ENCODE measurements at places on chromosomes 1 and 21.
A peak's percentile ranks its signal among the peaks of the same experiment; 100 is the strongest.

DNA sequence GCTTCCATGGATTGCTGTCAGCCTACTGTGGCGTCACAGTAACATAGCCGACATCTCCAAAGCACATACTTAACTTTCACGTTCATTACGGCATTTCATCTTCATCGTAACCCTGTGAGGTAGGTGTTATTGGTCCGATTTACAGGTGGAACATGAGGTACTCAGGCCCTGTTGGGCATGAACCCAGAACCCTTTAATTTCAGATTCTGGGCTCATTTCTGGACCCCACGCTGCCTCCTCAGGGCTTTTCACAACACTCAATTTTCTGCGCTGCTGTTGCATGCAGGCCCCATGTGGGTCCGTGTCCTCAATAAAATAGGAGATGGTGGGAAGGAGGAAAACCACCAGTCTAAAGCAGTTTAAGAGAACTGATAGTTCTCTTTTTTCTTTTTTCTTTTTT, 39.6 kb downstream of the UBE2T start:
- DNase-seq: no peak

GRCh38 chr1:35768350-35769187, 1.2 kb downstream of the CLSPN start:
- DNase-seq: peak; percentile 57

GRCh38 chr1:31792116-31792515, 23.7 kb downstream of the SPOCD1 start:
- DNase-seq: peak; percentile 27

DNA sequence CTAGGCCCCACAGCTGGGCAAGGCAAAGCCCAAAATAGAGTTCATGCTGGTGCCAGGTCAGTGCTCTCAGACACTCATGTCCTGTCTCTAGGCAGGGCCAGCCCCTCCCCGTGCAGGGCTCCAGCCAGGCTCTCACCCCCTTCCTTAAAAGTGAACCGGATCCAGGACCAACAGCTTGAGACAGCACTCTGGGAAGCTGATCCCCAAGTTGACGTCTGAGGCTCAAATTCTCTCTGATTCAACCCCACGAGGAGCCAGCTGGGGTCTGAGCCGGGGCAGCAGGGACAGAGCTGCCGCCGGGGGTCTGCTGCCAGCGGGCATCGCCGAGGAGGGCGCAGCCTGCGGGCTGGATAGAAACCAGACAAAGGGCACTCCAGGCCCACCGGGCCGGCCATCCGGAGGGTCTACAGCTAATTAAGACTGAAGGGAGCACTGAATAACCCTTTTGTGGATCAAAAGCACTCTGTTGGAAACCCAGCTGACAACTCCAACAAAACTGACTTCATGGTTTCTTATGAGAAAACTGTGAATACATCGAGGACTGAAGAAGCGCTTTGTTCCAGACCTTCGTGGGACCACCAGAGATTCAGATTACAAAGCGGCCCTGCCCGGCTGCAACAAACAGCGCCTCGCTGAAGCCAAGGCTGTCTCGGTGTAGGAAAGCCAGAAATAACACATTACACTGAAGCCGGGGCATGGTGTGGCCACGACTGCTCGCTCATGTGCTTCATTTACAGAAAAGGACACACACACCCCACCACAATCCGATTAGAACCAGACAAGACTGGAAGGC, 95.8 kb downstream of the PSMG1 start:
- no peak for DNase-seq

GRCh38 chr1:111745675-111746613, 6.7 kb upstream of the INKA2 start:
- DNase-seq: no peak

DNA sequence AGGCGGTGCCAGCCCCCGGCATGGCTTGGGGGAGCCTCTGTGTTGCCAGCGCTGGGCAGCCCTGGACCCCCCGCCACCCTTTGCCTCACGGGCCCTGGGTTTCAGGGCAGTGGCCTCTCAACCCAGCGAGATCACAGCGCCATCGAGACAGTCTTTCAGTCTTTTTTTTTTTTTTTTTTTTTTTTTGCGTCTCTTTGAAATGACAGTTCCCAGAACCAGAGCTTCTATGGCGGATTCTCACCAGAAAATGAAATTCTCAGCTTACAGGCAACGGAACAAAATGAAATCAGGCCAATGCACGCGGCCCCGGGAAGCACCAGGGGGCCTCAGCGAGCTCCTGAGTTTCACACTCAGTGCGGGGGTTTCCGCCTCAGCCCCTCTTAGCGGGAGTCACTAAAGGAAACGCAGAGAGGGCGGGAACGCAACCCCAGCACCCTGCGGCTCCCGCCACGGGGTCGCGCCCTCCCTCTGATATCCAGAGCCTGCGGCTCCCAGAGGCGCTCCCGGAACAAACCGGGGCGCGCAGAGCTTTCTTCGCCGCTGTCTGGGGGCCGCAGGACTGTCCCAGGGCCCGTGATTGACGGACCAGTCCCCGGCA, 8.0 kb upstream of the COL6A1 start:
- no peak for DNase-seq

GRCh38 chr1:24898152-24898908, 31.7 kb downstream of the RUNX3 start:
- peak; percentile 93 for DNase-seq

DNA sequence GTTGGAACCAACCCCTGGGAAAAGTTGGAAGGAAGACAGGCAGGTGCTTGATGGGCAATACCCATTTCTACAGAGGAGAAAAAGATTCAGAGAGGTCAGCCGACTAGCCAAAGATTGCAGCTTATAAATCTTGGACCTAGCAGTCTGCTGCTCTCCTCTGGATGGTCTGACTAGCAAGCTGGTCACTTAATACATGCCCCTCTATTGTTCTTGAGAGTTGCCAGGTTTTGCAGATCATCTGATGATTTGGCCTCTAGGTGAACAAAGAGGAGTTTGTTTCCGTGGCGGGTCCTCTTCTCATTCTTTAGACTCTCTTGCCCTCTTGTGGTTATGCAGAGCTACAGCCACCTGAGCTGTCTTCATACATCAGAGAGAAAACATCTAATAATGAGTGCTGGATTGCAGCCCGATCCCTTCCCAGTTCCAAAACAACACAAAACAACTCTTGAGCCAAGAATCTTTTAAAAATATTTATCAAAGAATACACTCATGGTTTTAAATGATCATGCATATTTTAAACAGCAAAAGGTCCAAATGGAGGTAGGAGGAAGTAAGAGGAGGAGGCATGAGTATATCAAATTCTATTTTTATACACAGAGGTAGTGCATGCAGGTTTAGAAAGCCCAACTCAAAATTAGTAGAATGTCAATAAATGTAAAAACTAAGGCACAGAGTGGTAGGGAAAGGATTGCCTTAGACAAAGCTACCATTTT, 115.7 kb downstream of the SLC30A10 start:
- DNase-seq: peak; percentile 82

- no peak for DNase-seq
Measured at GRCh38 chr1:22284236-22284635, 141.3 kb upstream of the WNT4 start.

- DNase-seq: no peak
Measured at GRCh38 chr1:204320382-204320804, 39.3 kb downstream of the PLEKHA6 start.

DNA sequence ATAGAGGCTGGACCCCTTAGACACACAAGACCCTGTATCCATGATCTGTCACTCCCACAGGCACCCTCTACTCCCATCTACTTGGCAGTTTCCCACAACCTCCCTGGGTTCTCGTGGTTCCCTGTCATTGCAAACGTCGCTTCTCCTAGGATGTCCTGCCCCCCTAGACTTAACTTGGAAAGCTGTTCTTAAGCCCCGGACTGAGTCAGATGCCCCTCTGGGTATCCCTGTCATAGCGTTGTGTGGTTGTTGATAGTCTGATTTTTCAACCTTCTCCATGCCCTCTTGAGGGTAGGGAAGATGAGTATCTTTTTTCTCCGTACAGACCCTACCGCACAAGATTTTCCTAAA, 11.8 kb downstream of the RCC1 start:
- peak; percentile 73 for DNase-seq

DNA sequence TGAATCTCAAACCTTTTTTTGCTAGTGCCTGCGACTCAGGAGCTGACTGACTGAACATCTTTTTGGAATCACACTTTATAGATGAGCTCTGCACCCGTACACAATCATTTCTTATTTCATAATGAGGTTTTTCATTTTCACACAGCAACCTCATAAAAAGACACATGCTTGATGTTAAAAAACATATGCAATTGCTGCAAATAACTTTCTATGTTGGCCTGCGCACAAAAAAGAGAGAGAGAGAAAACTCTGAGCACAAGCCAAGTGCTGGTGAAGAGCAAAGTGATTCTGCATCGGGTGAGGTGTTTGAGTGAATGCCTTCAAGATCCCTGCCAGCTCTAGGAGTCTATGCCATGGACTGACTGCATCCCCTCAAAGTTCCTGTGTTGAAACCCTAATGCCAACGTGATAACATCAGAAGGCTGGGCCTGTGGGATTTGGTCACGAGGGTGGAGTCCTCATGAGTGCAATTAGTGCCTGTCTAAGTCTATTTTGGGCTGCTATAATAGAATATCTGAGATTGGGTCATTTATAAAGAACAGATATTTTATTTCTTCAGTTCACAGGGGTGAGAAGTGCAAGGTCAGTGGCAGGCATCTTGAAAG, 36.6 kb downstream of the C1orf87 start:
- no peak for DNase-seq

DNA sequence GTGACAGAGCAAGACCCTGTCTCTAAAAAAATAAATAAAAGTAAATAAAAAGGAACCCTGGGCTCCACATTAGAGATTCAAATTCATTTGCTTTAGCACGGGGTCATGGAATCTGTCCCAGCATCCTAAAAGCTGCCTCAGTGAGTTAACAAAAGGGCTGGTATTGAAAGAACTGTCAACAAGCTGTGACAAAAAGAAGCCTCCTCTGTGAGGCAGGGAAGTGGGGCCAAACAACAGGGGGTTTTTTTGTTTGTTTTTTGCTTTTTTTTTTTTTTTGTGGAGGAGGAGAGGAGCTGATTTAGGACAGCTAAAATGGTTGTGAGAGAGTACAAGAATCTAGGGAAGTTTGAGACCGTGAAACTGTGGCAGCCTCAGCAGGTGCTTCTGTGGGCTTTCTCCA, 115.7 kb downstream of the LIPI start:
- no peak for DNase-seq

DNA sequence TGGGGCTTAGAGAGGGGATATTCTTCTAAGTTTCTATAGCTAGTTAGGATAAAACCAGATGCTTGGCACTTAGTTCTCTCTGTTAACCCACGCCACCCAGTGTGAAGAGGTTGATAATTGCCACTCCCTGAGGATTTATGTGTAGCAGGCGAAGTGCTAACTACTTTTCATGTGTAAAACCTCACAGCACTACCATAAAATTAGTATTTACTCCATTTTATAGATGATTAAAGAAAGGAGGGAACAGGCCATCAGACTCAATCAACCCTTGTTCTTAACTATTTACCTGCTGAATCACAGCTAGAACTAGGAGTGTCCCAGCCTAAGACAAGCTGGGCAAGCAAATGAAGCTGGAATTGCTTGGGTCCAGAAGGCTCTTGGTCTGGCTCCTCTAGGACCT, 8.9 kb downstream of the LIN28A start:
- DNase-seq: no peak

DNA sequence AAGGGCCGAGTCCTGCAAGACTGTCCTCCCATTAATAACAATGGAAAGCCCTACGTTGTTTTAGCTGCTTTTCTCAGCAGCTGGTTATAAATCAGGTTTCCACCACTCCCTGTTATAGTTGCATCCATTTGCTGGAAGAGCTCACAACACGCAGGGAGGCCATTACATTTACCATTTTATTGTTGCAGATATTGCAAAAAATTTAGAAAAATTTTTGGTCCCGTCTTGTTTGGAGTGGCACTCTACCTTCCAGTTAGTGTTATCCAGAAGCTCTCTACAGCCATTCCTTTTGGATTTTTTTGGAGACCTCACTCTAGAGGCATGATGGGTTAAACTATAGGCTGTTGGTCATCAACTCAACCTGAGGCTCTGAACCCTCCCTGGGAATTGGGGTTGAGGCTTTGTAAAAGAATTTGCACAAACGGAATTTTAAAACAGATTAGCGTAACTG, 1532.1 kb upstream of the TPTE start:
- DNase-seq: no peak

DNA sequence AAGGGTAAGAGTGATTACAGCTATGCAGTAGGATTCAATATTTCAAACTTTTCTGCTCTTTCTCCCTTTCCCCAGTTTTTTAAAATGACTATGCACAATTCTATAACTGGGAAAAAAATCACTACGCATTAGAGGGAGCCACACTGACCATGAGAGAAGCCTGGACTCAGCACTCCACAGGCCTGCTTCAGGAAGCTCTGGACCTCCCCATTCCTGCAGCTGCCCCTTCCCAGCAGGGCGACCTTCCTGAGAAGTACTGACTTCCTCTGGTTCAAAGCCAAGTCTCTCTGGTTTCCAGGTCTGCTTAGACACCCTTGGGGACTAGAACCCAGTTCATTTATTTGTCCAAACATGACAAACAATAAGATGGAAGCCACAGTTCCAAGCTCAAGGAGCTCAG, 42.0 kb upstream of the CLSTN1 start:
- DNase-seq: no peak

DNA sequence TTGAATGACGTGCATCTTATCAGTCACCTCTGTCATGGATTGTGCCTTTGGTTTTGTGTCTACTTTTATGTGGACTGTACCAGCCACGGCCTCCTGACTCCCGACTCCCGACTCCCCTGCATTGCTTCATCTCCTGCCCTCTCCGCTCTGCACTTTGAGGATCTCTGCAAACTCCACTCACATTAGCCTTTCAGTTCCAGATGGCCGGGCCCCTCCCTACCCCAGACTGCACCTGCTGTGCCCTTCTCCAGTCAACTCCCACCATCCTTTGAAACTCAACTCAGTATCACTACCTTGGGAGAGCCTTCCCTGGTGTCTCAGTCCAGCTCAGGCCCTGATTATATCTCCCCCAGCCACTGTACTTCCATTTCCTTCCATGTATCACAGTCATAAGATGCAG, 71.4 kb downstream of the MDM4 start:
- no peak for DNase-seq

DNA sequence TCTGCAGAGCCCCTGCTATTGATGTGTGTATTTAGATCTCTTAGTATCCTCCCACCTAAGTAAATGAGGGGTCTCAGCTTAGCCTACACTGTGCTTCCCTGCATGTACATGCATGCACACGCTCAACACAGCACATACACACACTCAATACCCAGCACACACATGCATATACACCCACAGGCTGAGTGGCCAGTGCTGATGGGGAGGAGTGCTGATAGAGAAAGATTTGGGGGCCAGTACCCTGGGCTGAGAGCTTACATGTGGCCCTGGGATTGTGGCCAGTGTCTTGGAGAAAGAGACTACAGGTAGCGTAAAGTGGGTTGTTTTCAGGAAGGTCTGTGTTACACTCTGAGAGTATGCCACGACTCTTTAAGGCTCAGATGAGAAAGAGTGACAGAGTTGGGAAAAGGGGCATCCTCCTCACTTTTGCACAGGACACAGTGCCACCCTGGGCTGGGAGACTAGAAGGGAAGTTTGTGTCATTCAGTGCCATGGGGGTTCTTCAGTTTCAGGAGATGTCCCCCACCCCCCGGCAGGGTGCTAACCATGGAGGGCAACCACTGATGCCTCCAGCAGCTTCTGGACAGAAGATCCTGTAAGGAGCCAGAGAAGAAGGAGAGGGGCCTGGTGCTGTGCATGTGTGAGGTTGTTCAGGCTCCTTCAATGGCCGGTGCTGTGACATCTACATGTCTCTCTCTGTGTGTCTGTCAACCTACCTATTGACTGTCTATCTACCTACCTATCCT, 166.8 kb downstream of the RHOU start:
- no peak for DNase-seq
